ENCODE measurements at places on chromosomes 16 and 17. TPM values are rescaled to one million over a fixed set of nuclear protein-coding genes. Genes with fewer than 3 reads are reported as not detected.

The ASGR1 gene
- 4.4 TPM for total RNA-seq

The KRTAP4-3 gene
- not detected for total RNA-seq

The KRT222 gene
- total RNA-seq = 0.22 TPM

The SSTR5 gene
- total RNA-seq = not detected

The LPO gene
- not detected for total RNA-seq

The WNT3 gene
- total RNA-seq = 0.06 TPM

The ABCC11 gene
- 0.16 TPM for total RNA-seq

- peak overlapping the region; percentile 82 for H3K4me3 ChIP-seq
- H3K27me3 ChIP-seq = no peaks in the 10 kb centered on the region
- no peaks in the 10 kb centered on the region for H3K36me3 ChIP-seq
- peaks cover 46% of the 10 kb centered on the region for H3K4me1 ChIP-seq
- DNase-seq = no peak
Measured at GRCh38 chr17:36722903-36723263, 121.5 kb downstream of the MRM1 start.

- peaks cover under 1% of the 10 kb centered on the region for H3K4me1 ChIP-seq
- DNase-seq = no peak
- no peak overlapping the region for H3K4me3 ChIP-seq
- no peaks in the 10 kb centered on the region for H3K36me3 ChIP-seq
Measured at GRCh38 chr16:86306011-86306644, 204.2 kb upstream of the FOXF1 start.

- peaks cover 10% of the 10 kb centered on the region for H3K4me1 ChIP-seq
- H3K27me3 ChIP-seq = peaks cover 36% of the 10 kb centered on the region
- H3K27ac ChIP-seq = no peak overlapping the region
- peaks cover 35% of the 10 kb centered on the region for H3K36me3 ChIP-seq
- peak; percentile 71 for DNase-seq
Measured at GRCh38 chr16:67150047-67150832, 558 bp downstream of the B3GNT9 start.

GRCh38 chr17:75673487-75673886 is 6.3 kb downstream of the SAP30BP start:
- peaks cover 12% of the 10 kb centered on the region for H3K36me3 ChIP-seq
- H3K27me3 ChIP-seq = no peaks in the 10 kb centered on the region
- no peak overlapping the region for H3K4me3 ChIP-seq
- H3K4me1 ChIP-seq = peaks cover 22% of the 10 kb centered on the region
- DNase-seq = no peak

DNA sequence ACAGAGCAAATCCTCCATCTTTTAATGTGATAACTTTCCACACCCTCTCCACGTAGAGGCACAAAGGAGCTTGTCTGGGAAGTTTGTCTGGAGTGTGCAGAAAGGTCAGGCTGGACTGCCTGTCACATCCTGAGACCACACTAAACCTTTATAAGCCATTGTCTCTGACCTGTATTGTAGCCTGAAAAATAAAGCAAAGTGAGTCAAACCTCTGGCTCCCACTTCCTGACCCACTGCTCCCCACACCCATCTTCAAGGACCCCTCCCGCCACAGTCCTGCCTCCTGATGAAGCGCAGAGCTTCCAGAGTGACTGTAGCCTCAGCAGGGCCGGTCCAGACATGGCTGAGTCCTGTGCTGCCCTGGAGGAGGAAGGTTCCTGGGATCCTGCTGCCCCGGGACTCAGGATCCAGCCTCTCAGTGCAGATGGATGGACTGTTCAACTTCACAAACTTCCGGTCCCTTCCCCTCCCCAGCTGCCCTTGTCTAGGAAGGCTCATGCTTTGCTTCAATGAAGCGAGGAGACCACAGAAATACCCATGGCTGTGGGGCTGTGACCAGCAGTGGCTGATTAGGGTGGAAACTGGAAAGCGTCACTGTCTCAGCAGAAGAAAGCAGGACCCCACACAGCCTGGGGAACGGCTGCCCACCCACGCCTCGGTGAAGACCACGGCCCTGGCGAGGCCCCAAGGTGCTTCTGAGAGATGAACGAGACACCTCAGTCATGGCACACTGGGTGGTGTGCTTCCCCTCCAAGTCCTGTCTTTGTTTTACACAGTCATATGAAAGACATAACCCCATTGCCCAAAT is 30.9 kb upstream of the CLEC18B start:
- H3K4me1 ChIP-seq = no peaks in the 10 kb centered on the region
- peak overlapping the region; percentile 26 for H3K27ac ChIP-seq
- no peak for DNase-seq
- H3K27me3 ChIP-seq = no peaks in the 10 kb centered on the region
- no peak overlapping the region for H3K4me3 ChIP-seq

DNA sequence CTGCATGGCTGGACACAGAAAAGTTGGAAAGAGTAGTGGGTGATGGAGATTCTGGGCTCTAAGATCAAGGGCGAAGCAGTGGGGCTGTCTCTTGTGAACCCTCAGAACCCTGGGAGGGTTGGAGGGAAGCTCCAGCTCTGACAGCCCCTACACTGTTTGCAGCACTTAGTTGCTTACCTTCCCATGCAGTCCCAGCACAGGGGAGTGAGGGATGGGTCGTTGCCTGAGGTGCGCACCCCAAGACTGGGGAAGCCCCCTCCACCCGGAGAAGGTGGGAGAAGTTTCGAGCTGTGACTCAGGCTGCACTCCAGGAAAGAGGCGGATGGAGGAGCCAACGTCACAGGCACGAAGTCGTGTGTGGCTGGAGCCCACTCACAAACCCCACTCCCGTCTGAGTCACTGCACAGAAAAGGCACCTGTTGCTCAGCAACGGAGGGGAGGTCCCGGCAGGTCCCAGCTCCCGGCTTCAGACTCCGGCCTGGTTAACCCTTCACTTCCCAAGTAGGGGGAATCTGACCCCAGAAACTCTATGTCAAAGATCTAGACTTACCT is 60.1 kb downstream of the AIPL1 start:
- peak; percentile 84 for DNase-seq
- peaks cover 19% of the 10 kb centered on the region for H3K4me1 ChIP-seq
- H3K36me3 ChIP-seq = no peaks in the 10 kb centered on the region

GRCh38 chr17:78896834-78897663 is 6.0 kb downstream of the CEP295NL start:
- H3K27ac ChIP-seq = no peak overlapping the region
- H3K36me3 ChIP-seq = no peaks in the 10 kb centered on the region
- no peak for DNase-seq
- H3K4me1 ChIP-seq = peaks cover 3% of the 10 kb centered on the region

DNA sequence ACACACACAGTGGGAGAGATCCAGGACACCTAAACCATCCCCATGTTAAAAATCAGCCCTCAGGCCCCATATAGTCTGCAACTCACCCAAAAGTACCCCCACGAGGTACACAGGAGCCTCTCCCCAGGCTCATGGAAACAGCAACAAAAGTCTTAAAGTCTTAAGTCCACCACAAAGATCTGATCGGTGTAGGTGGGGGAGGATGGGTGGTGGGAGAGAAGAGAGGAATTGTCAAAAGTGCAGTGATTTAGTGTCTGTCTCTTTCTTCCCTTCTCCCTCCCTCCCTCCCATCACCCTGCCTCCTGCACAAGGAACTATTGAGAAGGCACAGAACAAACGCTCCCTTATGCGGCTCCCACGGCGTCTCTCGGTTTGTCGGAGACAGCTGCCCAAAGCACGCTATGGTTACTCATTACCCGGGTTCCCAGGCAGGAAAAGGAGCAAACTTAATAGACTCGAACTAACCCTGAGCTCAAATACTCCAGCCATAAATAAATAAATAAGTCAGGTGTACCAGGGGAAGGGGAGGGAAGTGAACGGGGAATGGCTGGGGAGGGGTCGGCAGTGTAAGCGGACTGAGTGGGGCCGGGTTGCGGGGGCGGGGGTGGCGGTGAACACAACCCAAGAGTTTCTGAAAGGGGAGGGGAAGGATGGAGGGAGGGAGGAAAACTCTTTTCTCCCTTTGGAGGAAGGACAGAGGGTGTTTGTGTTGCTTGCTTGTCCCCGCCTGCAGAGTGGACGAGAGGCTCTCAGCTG is 477.4 kb downstream of the SLC39A11 start:
- no peaks in the 10 kb centered on the region for H3K36me3 ChIP-seq
- DNase-seq = no peak
- H3K27me3 ChIP-seq = peaks cover 81% of the 10 kb centered on the region
- H3K27ac ChIP-seq = no peak overlapping the region
- H3K4me1 ChIP-seq = peaks cover 11% of the 10 kb centered on the region

- no peak overlapping the region for H3K27ac ChIP-seq
- no peak overlapping the region for H3K4me3 ChIP-seq
- no peaks in the 10 kb centered on the region for H3K36me3 ChIP-seq
- no peak for DNase-seq
- H3K27me3 ChIP-seq = peaks cover 69% of the 10 kb centered on the region
- H3K4me1 ChIP-seq = no peaks in the 10 kb centered on the region
Measured at GRCh38 chr16:87581857-87582215, 20.5 kb upstream of the JPH3 start.

GRCh38 chr17:49146620-49147306 is 14.2 kb downstream of the B4GALNT2 start:
- H3K27me3 ChIP-seq = peaks cover 33% of the 10 kb centered on the region
- no peaks in the 10 kb centered on the region for H3K36me3 ChIP-seq
- H3K4me3 ChIP-seq = no peak overlapping the region
- DNase-seq = no peak
- no peak overlapping the region for H3K27ac ChIP-seq
- no peaks in the 10 kb centered on the region for H3K4me1 ChIP-seq

DNA sequence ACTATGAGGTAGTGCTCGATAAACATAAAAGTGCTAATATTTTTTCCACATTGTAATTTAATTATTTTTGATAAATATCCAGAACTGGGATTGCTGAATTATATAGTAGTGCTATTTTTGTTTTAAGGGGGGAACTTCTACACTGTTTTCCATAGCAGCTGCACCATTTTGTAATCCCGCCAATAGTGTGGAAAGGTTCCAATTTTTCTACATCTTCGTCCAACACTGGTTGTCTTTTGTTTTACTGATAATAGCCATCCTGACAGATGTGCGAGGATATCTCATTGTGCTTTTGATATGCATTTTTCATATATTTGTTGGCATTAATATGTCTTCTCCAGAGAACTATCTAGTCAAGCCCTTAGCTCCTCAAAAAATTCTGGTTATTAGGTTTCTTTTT is 259.6 kb upstream of the KCNJ16 start:
- no peak overlapping the region for H3K4me3 ChIP-seq
- no peak overlapping the region for H3K27ac ChIP-seq
- H3K27me3 ChIP-seq = peaks cover 1% of the 10 kb centered on the region
- H3K36me3 ChIP-seq = no peaks in the 10 kb centered on the region

GRCh38 chr17:39548494-39549225 is 59.1 kb downstream of the NEUROD2 start:
- H3K4me1 ChIP-seq = no peaks in the 10 kb centered on the region
- no peak for DNase-seq
- H3K27me3 ChIP-seq = no peaks in the 10 kb centered on the region

All from activated naive CD8-positive, alpha-beta T cell treated with anti-CD3 and anti-CD28 coated beads for 36 hours (primary cell).